Stimulated activated CD4-positive, alpha-beta T cell treated with anti-CD3 and anti-CD28 coated beads, Interleukin-15, amount 100 ng/mL, for 1 hour (primary cell): ENCODE measurements at places on chromosomes 5 and 9.
A peak's percentile ranks its signal among the peaks of the same experiment; 100 is the strongest.

DNA sequence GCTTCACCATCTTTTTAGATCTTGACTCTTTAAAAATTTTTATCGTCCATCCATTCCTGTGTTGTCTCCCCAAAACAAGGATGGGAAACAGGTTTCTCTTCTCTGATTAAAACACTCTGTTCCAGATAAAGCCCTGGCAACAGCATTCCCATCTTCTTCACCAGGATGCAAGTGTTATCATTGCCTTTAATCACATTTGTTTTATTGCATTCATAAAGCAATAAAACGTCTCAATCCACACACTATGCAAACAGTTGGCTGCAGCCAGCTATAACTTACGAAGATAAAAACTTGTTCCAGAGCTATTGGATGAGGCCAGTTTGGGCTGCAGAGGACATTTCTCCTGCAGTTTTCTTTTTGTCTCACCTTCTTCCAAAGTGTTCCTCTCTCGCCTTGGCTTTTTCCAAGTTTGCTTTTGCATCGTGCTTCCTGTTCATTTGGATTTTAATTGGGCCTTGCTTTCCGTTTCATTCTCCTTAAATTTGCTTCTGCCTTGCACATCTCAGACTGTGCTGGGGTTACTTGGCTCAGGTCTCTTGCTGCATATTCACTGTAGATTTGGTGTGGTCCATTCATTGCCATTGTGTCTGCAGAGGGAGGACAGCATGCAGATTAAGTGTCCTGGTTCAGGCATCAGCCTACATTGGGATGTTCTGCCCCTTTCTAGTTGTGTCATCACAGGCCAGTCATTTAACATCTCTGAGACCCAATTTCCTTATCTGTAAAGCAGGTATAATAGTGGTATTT, 136.5 kb upstream of the LIFR start:
- DNase-seq, result no peak

DNA sequence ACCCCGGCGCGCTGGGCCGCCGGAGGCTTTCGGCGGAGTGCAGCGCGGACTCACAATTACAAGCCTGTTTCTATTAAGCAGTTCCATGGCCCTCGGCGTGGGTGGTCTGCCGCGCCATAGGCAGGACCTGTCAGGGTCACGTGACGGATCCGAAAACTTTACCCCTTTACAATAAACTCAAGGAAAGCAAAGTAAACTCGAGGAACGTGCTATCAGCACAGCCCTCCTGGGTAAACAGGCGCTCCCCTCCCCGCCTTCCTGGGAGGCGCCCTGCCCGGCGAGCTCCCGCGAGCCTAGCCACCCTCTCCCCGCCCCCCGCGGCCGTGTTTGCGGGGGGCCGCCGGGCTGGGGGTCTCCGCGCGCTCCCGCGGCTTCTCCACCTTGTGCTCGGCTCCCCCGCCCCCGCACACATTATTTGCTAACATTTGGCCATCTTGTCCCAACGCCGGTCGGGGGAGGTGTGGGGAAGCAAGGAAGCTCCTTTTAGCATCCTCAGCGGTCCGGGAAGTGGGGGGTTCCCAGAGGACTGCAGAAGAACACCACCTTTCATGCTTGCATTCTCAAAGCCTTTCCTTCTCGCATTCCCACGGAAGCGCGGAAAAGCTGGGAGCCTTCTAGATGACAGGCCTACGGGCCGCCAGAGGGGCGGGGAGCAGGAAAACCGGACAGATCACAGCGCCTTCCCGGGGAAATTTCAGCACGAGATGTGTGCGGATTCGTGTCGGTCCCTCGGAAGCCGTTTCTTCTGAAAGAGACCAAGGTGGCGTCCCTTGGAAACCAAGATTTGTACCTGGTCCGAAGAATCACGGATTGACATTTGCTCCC, at the start of gene PTCH1:
TSS of gene PTCH1 (minus strand) at position 238 of the 825 bp plus-strand sequence.
- DNase-seq, result peak; percentile 12

- no peak for DNase-seq
Observed at GRCh38 chr5:158995694-158996173, 104.0 kb downstream of the EBF1 start.

- DNase-seq, result no peak
Observed at GRCh38 chr5:179865491-179866240, 7.0 kb upstream of the MRNIP start.

- DNase-seq, result no peak
Observed at GRCh38 chr9:110027671-110028081, 180.3 kb downstream of the C9orf152 start.
